NCI-H1417 (cell line): ENCODE measurements at places on chromosomes 2 and 18.

- peak; percentile 34 for DNase-seq
Observed at GRCh38 chr2:230866756-230867523, 2.2 kb downstream of the ITM2C start.

- DNase-seq: no peak
Observed at GRCh38 chr18:27735117-27735516, 441.8 kb downstream of the CDH2 start.

- no peak for DNase-seq
Observed at GRCh38 chr18:36349552-36349951, 52.0 kb downstream of the FHOD3 start.

DNA sequence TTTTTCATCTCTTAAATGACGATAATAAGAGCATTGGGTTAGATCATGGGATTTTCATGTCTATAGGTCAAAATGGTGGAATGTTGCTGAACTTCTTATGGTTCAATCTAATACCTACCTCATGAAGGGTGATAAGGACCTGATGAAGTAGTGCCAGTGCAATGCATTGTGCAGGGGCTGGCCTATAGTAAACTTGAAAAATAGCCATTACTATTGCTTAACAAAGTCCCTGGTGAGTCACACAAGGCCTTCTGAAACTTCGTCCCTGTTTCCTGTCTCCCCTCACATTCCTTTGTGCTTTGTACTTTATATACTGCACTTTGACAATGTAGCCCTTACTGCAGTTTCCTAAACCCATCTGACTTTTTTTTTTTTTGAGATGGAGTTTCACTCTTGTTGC is 515.9 kb downstream of the SLC4A3 start:
- DNase-seq: no peak

DNA sequence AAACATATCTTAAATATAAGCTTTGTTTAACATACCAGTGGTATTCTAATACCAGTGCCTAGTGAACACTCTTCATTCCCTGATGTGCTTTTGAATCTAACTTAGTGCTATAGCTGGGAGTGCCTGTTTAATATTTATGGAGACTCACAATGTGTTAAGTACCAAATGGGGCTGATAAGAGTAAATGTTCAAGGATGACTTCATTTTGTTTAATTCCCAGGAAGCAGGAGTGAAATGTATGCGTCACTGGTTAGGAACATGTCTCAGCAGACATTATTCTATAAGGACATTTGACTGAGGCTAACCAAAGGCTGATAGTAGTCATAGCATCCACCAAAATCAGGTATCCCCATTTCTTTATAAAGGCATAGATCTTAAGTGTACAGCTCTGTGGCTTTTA is 31.7 kb upstream of the LINC00305 start:
- no peak for DNase-seq

- no peak for DNase-seq
Observed at GRCh38 chr2:219405958-219406860, 12.0 kb upstream of the DES start.

DNA sequence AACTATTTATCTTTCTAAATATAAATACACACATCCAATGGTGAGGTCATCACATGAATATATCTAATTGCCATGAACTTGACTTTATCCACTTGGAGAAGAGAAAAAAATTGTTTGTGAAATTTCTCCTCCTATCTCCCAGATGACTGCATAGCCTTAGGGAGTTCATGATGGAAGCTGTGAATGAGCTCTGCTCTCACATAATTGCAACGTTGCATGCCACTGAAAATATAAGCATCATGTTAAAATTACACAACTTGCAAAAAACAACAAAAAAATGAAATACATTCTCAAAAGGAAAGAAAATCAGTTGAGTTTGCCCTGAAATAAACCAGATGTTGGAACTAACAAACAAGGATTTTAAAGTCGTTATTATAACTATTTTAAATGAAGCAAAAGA is 50.6 kb upstream of the OSR1 start:
- DNase-seq: no peak

- DNase-seq: peak; percentile 77
Observed at GRCh38 chr2:113198790-113199612, 25.2 kb downstream of the PSD4 start.

GRCh38 chr2:61443342-61444041 is 27.4 kb downstream of the USP34 start:
- DNase-seq: no peak

DNA sequence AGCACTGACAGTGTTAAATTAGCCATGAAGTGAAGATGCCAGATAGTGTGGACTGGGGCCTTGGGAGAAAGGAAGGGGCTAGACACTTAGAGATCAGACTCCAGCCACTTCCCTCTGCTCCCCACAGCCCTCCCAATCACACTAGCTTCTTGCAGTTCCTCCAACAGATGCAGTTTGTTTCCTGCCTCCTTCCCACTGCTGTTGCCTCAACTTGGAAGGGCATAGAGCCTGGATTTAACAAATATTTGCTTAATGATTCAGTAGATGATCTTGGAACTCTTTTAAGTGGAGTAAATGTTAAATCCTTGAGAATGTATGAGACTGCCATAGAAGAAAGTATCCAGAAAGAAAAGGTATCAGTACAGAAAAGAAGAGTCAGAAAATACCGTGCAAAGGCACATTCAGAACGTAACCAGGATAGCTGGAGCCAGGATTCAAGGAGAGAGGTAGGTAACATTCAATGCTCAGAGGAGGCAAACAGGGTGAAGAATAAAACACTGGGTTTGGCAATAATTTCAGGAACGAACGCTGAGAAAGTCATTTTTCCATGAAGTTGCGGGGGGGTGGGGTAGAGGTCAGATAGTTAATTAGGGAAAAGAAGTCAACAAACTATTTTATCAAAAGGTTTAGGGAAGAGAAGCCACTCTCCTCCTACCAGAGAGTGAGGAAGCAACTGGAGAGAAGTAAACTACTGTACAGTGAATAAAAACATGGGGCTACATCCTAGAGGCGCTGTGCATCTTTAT is 1.3 kb upstream of the BZW1 start:
- peak; percentile 35 for DNase-seq

- DNase-seq: no peak
Observed at GRCh38 chr2:234092344-234092743, 41.8 kb downstream of the SPP2 start.

DNA sequence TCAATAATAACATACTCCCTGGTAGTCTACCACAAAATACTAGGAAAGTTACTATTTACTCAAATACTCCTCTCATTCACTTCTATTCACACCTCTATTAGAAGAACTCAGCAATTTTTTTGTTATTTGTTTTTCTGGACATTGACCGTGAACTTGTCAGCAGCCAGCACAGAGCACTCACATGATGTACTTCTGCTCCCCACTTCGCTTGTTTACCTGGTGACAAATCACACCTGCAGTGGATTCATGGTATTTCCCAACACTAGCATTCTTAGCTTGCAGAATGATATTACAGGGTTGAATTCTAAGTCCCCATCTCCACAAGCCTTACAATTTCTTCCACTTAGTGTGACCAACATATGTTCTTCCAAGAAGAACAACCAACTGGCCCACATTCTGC is 238.2 kb downstream of the SATB2 start:
- DNase-seq: peak; percentile 10

GRCh38 chr18:50651334-50651733 is 91.4 kb downstream of the MAPK4 start:
- DNase-seq: no peak

DNA sequence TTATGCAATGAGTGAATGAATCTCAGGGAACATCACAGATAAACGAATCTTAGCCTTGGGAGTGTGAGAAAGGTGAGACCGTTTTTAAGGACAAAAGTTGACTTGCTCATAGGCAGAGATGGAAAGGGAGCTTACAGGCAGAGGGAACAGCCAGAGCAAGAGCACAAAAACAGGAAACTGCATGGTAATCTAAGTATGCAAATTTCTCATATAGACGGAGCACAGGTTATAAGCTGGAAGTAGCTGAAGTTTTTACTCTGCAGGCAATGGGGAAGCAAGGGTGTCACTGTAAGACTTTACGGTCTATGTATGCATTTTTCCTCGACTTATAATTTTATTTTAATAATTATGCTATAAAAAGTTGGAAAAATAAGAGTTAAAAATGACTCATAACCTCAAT is 44.8 kb upstream of the STRN start:
- no peak for DNase-seq
